ENCODE measurements at places on chromosomes 3 and 15.

DNA sequence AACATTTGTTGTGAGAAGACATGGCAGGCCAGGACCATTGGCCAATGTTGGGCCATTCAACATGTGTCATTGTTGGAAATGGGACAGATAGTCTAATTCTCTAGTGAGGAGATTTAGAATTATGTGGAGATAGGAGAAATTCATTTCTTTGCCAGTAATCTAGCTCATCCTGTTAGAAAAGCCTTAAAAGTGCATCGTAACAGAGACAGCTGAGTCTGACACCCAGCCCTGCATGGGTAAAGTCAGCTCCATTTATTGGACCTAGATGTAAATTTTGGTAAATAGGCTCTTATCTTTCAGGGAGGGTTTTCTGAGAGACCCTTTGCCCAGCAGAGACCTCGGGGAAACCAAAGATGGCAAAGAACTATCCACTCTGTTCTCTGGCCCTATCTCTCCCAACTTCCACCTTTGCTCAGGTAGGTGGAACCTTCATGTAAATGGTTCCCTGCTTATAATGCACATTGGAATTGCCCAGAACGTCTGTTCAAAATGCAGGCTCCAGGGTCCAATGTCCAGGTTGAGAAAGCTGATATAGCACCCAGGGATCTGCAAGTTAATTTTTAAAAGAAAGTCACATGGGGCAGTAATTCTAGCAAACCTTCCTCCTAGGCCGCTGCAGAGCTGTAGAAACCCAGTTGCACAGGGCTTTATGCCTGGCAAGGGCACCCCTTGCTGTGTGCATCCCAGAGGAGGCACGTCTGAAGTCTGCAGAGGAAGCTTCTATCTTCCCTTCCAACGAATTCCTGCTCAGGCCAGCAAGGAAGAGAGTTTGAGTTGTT lies 365.9 kb upstream of the PROK2 start:
- no peak for DNase-seq

DNA sequence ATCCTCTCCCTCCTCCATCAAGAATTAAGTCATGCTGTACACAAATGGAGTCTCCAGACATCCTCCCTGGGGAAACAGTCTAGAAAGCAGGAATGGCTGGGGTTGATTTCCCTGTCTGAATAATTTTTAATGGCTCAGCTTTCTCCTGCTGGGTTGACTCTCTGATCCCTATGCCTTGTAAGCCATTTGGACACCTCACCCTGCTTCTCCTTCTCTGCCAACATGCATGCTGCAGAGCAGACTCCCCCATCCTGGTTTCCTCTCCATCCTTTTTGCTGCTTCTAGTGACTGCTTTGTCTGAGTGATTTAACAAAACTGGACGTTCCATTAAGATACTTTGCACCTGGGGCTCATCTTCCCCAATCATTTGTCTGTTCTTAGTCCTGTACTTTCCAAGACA lies 22.2 kb downstream of the SV2B start:
- no peak for DNase-seq

DNA sequence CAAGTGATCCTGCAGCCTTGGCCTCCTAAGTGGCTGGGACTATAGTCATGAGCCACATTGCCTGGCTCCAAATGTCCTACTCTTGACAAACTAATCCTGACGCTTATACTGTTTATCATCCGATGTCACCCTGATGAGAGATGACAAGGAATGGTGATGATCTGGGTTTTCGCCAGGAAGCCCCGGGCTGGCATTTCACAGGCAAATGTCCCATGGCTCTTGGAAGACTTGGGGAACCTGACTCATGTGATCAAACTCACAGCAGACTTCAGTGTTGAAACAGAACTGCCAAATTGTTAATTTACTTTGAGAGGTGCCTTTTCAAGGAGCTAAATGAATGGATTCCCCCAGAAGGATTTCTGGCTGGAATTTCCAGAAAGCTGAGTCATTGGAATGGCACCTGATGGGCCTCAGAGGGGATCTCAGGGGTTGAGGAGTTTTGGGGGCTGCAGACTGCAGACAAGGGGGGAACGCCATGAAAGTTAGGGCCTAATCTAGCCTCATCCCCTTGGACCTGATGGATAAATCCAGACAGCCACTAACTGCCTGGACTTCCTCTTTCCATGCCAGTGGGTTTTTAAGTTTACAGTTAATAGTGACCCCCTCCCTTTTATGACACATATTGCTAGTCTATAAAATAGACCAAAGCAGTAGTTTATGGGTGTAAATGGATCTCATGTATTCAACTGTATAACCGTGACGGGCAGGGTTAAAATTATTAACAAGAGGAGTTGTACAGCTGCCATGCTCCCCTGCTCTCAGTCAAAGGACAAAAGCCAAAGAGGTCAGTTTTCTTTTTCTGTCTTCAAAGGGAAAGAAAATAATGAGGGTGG lies 146.6 kb downstream of the CHSY1 start:
- no peak for DNase-seq

DNA sequence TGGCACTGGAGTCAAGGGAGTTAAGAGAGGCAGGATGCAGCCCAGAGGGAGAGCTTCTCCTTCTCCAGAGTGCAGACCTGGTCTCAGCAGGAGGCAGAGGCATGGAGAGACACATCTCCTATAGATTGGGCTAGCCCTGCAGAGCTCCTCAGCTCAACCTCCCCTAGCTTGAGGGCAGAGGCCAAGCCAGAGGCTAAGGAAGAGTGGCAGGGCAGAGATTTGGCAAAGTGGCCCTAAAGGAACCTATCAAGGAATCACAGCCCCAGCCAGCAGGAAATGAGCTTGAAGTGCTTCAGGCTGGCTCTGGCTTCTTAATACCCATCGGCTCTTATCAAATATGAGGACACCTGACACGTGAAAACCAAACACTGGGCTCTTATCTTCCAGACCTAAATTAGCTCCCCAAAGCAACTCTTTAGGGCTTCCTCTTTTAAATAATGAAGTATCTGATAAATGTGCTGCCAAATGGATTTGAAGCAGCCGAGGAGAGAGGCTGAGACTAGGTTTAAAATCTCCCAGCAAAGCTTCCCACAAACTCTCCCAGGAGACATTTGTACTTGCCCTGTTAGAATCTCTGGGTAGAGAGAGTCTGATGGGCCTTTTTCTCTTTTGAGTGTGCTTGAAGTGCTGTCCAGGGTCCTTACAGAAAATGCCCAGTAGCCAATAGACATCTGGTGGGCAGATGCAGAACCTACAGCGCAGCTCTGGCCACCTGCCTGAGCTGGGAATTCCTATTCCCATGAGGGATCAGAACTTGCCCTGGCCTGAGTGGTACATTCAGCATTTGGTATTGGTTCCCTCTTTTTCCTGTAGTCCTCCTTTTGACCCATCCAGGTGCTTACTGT lies 271.4 kb downstream of the CLSTN2 start:
- no peak for DNase-seq

GRCh38 chr3:58540176-58540858 lies 3.3 kb upstream of the ACOX2 start:
- DNase-seq, result no peak

DNA sequence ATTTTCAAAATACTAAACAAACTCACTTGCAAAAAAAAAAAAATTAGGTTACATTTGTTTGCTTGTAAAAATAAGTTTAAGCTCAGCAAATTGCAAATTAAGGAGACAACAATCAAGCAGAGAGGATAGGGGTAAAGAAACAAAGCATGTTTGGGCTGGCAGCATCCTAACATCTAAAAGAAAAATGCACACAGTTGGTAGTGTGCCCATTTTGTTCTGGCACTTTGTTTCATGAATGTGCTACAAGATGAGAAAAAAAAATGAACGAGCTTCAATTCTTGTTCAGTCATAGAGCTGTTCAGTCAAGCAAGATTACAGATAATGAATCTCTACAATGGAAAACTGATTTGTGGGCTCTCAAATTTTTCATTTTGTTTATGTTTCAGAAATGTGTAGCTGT lies 17.7 kb upstream of the ZBBX start:
- no peak for DNase-seq

DNA sequence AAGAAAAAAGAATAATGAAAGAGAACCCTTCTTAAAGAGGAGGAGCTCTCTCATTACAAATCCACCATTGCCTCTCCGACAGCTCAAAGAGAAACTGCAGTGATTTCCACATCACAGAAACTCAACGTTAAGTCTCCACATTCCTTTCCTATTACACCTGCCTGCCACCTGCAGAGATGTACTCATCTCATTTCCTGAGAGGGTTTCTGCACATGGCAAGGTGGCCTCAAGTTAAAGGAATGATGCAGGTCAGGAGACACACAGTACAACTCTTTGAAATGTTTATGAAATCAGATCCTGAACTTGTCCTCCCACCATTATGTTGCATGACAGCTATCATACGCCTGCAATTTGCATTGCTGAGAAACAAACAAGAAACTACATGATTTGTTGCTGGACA lies 458.4 kb upstream of the ADAMTS9 start:
- no peak for DNase-seq

GRCh38 chr15:77496715-77497109 lies 76.0 kb downstream of the HMG20A start:
- DNase-seq, result peak; percentile 86

GRCh38 chr3:7744850-7745249 lies 756.8 kb upstream of the LMCD1 start:
- no peak for DNase-seq

DNA sequence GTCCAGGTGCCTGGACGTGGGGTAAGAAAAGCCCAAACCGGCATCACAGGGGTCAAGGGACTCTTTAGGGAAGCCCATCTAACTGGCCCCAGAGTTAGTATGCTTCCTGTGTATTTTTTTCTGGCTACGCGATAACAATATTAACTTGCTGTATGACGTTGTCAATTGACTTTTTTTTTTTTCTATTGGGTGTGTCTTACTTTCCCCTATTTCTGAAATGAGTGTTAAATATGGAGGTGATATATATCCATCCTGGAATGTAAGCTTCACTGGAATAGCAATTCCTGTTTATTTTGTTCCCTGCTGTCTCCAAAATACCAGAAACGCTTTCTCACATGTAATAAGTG lies 598 bp upstream of the GMNC start:
- no peak for DNase-seq

GRCh38 chr3:46239952-46240351 lies 2.3 kb upstream of the CCR3 start:
- DNase-seq, result no peak

DNA sequence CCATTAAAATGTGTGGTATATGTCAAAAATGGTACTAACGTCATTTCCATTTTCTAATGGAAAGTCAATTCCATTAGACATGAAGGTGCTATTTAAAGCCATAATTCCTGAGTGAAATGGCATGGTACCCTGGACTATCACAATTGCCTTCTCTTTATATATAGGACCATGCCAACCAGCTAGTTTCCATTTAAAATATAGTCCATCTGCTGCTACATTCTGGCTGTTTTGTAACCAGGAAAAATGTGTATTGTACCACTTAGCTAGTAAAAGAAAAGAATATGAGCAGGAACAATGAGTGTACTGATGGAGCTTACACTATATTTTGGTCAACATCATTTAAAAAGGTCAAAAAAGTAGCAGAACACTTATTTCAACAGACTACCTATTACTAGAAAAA lies 30.4 kb upstream of the HDC start:
- DNase-seq, result no peak

- no peak for DNase-seq
Measured at GRCh38 chr3:13857702-13858380, 22.0 kb downstream of the WNT7A start.

GRCh38 chr3:195899701-195900435 lies 8.5 kb downstream of the TNK2 start:
- DNase-seq, result no peak

DNA sequence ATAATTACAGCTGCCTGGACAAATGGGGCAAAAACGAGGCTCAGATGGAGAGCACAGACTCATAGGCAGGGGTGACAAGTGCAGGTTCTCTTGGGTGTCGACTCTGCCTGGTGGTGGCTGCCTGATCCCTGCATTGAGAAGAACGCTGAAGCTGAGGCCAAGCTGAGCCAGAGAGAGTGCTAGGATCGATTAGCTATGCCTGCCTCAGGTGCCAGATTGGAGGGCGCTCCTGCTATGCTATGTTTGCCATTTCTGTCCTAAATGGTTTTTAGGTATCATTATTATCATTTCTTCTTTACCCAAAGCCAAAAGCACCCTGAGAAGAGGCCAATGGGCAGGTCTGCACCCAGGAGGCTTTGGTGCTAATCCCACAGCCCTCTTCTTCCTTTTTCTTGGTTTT lies 53.9 kb upstream of the SLC6A11 start:
- no peak for DNase-seq

DNA sequence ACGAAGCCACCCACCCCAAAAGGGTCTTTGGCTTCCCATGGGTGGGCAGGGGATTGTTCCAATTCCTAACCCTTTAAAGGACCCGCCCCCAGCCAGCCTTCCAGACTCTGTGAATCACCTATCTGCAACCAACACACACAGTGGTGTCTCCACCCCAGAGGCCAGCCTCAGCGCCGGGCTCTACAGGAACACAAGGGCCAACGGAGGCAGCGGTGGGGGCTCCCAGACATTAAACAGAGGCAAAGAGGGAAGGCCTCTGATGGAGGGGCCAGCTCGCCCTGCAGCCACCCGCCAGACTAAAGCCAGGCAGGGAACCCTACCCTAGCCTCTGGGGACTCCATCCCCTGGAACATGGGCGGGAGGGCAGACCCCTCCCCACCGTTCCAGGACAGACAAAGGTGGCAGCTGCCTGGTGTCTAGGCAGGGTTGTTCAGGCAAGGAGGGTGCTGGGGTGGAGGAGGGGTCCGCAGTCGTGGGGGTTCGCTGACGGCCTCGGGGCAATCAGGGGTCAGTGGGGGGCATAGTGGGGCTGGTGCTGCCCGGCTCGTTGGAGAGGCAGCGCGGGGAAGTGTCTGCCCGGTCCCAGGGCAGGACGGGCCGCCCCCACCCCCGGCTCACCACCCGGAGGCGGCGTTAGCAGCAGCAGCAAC lies 448 bp downstream of the SHISA5 start:
- DNase-seq, result peak; percentile 53

GRCh38 chr3:183984749-183985729 lies 32.6 kb downstream of the ABCC5 start:
- DNase-seq, result no peak

GRCh38 chr15:56608140-56608778 lies 125.0 kb downstream of the ZNF280D start:
- no peak for DNase-seq

GRCh38 chr3:149628957-149629670 lies 28.7 kb downstream of the WWTR1 start:
- no peak for DNase-seq

- no peak for DNase-seq
Measured at GRCh38 chr3:8954938-8955763, 8.1 kb downstream of the RAD18 start.

- DNase-seq, result no peak
Measured at GRCh38 chr3:104080088-104080626, 1286.6 kb upstream of the ALCAM start.

DNA sequence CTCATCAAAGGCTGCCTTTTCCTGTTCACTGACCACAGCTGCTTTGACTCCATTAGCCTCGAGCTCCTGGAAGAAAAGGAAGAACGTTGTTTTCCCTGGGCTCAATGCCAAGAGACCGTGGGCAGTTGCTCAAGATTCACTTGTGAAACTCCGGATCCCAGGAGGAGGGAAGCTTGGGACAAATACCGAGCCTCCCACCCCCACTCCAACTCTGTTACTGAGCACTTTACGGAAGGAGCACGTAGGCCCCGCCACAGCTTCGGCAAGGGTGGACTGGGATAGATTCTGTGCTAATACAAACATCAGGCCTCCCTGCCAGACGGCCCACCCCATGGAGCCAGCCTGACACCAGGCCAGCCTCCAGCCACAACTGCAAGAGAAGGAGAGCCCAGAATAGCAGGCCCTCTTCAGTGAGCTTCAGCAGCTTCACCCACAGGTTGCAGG lies 10.8 kb upstream of the FANCD2 start:
- no peak for DNase-seq

- no peak for DNase-seq
Measured at GRCh38 chr3:23749609-23750008, 56.1 kb upstream of the UBE2E1 start.

- DNase-seq, result no peak
Measured at GRCh38 chr15:92268900-92269299, 124.8 kb upstream of the ST8SIA2 start.

Measured in activated T-cell treated with anti-CD3 and anti-CD28 coated beads, Interleukin-2, amount 50 U/mL, for 24 hours (primary cell).